NCI-H2081 treated with DMSO at 0.1 percent for 48 hours (cell line): ENCODE measurements at places on chromosomes 11 and 22.

- DNase-seq, result no peak
Measured at GRCh38 chr11:47904048-47904447, 55.9 kb upstream of the NUP160 start.

DNA sequence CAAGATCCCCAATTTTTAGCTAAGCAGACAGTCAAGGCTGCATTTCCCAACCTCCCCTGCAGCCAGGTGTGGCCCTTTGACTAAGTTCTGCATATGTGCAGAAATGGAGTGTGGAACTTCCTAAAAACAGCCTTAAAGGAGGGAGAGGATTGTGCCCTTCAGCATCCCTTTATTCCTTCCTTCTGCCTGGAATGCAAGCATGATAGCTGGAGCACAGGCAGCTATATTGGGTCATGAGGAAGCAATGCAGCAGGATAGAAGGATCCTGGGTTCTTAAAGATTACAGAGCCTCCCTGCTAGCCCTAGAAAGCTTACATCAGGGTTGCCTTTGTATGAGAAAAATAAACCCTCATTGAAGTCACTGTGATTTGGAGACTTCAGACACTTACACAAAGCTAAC is 29.9 kb downstream of the FADD start:
- no peak for DNase-seq

DNA sequence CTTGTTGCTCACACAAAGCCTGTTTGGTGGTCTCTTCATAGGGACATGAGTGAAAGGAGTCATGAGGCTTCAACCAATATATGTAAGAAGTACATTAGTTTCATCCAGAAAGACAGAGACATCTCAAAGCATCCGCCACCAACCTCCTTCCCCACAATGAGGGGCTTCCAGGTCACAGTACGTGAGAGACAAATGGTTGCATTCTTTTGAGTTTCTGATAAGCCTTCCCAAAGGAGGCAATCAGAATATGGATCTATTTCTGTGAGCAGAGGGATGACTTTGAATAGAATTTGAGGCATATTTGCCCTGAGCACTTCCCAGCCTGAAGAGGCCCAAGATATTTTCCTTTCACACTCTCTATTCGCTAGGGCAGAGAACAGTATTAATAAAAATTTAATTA is 931.1 kb downstream of the FAM181B start:
- no peak for DNase-seq

DNA sequence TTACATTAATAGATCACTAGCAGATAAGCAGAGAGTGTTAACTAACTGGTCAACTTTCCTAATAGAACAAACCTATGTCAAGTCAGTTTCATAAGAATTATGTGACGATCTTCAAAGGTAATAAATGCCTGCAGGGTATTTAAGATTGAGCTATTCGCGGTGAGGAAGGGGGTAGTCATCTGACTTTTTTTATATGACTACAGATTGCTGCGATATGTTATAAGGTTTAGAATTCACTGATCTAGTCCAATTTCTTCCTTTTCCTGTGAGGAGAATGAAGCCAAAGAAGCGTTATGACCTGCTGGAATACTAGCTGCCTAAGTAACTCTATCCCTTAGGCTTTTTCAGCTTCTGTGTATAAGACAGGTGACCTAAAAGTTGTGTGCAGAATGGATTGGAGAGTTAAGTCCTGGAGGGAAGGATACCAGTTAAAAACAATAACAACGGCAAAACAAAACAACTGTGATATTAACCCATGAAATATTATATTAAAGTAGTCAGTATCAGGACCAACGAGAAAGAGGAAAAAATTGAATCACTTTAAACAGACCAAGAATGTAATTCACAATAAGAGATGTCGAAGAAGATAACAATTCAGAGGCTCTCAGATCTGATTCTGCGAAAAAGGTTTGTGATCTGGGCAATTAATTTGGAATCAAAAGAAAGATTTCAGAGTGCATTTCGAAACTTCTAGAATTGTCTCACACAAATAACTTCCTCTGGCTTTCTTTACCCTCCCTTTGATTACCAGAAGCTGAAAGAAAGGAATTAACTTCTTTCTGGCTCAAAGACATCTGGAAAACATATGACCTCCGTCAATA is 630 bp downstream of the CASP4 start:
- DNase-seq, result no peak

DNA sequence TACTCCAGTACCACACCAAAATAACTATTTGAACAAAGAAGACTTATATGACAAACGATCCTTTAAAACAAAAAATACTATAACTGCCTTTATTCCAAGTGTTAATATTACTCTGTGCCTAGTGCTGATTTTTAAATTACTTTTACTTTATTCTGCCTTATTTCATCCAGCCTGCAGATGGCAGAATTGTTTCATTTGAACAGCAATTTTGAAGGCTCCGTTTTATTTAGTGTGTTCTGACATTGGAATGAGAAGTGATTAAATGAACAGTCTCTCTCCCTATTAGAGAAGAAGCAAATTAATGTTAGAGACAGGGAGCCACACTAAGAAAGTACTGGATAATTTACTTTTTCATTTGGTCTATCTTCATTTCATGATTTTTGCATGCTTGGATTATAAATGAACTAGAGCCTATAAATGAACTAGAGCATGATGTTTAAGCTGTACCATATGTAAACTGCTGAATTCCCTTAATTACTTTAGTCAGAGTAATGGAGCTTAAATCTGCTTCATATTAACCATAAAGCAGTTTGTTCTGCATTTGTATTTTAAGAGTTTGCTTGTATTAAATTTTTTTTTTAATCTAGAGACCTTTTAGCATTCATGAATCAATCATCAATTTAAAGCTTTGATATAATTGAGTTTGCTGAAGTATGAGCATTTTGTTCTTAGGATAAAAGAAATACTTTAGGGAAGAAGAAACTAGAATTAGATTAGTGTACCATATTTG is 9.8 kb downstream of the PDHX start:
- peak; percentile 12 for DNase-seq

- DNase-seq, result no peak
Measured at GRCh38 chr22:48343461-48343860, 1484.2 kb downstream of the BRD1 start.

- no peak for DNase-seq
Measured at GRCh38 chr22:44661659-44662569, 40.1 kb upstream of the PRR5 start.

- DNase-seq, result no peak
Measured at GRCh38 chr11:1522081-1522424, 35.5 kb upstream of the MOB2 start.
